Brain (organoid and tissue), 16 donors: ENCODE measurements at places on chromosomes 11 and 22. TPM values are rescaled to one million over a fixed set of nuclear protein-coding genes. Genes with fewer than 3 reads are reported as not detected.

SLC16A8 gene
- polyA plus RNA-seq: 1.2 TPM

PRODH gene
- polyA plus RNA-seq: 2.2 TPM

SLC22A12 gene
- not detected for polyA plus RNA-seq

TTC36 gene
- polyA plus RNA-seq: 0.46 TPM

MUC2 gene
- polyA plus RNA-seq: not detected

CDC45 gene
- polyA plus RNA-seq: 21.5 TPM
